Renal cortical epithelial cell (primary cell): ENCODE measurements at places on chromosomes 2 and 18.
A peak's percentile ranks its signal among the peaks of the same experiment; 100 is the strongest.

DNA sequence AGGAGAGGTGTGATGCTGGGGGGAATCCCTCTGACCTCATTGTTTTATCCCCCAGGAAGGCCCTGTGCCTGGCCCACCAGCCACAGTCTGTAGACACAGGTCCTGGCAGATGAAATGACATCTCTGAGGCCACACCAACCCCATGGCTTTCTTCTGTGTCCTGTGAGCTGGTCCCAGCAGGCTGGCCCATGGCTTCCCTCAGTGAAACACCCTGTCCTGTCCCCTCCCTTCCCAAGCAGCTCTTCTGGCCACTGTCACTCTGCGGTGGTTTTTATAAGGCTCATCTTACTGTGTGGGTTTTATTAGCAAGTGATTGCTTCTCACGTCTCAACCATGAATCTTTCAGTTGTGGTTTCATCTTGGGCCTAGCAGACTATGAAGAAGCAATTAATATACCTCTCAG is 102.8 kb upstream of the STPG4 start:
- no peak for DNase-seq

- peak; percentile 86 for DNase-seq
Measured at GRCh38 chr2:216792222-216793021, 67.4 kb downstream of the TNP1 start.

GRCh38 chr2:241762321-241762932 is 14.2 kb upstream of the GAL3ST2 start:
- DNase-seq: no peak

DNA sequence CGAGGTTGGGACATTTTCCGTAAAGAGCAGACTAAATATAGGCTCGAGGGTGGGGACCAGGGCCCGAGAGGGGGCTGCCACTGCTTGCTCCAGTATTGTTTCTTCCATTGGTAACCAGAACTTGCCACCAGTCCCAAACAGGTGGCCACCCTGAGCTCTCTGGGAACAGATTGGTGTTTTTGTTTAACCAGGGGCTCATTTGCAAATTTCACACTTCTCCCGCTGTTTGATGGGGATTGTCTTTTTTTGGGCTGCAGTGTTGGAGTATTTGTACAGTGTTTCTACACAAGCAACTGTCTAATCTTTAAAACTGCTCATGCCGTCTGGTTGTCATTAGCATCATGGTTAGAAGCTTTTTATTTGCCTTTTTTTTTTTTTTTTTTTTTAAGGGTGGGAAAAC is 8.5 kb downstream of the AGAP1 start:
- no peak for DNase-seq

DNA sequence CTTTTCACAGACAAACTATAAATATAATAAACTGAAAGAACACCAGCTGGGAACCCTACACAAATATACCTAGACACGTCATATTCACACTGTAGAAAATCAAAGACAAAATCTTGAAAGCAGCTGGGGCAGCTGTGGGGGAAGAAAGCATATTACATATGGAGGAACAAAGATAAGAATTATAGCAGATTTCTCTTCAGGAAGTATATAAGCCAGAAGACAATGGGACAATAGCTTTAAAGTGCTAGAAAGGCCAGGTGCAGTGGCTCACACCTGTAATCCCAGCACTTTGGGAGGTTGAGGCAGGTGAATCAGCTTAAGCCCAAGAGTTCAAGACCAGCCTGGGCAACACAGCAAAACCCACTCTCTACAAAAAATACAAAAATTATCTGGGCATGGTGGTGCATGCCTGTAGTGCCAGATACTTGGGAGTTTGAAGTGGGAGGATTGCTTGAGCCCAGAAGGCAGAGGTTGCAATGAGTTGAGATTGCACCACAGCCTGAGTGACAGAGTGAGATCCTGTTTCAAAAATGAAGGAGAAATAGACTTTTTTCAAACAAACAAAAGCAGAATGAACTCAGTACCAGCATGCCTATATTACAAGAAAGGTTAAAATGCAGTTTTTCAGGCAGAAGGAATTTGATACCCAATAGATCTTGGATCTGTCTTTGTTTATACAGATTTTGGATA is 26.8 kb upstream of the ERCC3 start:
- DNase-seq: no peak
